GM03348 (cell line): ENCODE measurements at places on chromosomes 7 and 10.

DNA sequence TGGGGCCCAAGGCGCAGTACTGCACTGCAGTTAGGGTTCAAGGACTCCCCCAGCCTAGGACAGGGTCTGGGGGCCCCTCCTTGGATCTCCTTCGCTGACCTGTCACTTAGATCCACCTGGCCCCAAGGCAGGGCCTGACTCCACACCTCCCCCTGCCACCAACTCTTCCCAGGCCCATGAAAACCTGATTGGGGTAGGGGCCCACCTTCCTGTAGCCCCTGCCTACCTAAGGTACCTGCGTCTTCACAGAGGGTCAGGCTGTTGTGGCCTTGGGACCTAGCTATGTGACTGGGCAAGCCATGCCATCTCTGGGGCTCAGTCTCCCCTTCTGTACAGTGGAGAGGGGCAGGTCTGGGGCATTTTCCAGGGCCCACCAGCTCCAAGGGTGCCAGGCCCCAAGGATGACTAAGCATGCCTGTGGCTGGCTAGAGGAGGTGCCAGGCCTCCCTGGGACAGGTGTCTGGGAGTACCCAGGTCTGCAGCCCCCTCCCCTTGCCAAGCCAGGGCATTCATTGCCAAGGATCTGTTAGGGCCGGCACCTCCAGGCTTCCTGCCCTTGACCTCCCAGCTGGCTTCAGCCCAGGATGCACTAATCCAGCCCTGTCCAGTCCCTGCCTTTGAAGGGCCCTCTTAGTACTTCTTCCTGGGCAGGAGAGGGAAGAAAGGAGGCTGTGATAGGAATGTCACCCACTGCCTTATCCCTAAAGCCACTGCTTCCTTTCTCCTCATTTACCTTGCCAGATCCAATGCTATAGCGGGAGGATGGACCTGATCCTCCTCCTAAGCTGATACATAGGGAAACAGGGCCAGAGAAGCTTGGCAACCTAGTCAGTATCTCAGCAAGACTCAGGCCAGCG lies 1.3 kb downstream of the LIMK1 start:
- no peak for DNase-seq

DNA sequence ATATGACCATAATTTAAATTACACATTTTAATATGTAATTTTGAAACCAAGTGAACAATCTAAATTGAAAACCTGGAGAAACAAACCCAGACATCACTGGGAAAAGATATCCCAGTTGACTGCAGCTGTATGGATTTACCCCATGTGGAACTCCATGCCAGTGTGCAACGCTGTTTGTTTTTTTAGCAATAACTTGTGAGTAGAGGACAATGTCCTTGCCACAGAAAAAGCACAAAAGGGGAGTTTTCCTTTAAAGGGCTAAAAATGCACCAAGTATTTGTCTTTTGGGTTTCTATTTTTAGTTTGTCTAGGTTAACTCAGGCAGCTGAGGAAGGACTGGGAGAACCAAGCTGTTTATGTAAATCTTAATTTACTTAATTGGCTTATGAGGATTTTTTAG lies 15.1 kb upstream of the COL17A1 start:
- DNase-seq, result no peak

GRCh38 chr7:2670720-2671391 lies 17.1 kb upstream of the AMZ1 start:
- DNase-seq, result peak; percentile 90

GRCh38 chr7:141003172-141004065 lies 11.3 kb downstream of the MRPS33 start:
- no peak for DNase-seq

- DNase-seq, result peak; percentile 77
These were observed 108.1 kb upstream of the FAM133B start for GRCh38 chr7:92698237-92698841.

- DNase-seq, result peak; percentile 47
These were observed 1.9 kb downstream of the INA start for GRCh38 chr10:103278862-103279298.

DNA sequence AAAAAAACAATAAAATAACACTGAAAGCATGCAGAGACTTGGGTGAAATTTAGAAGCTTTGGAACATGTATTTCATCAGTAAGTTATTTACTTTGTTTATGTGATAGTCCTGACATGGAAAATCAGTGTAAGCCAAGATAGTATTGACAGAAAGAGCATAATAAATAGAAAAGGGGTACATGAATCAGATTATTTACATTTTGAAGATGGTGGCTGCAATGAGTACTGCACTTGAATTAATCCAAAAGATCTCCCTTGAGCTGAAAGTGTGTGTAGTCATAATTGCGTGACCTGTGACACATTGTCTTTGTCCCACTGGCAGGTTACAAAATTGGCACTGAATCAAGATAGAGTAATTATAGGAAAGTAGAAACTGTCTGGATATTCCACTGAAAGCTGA lies 562.9 kb downstream of the GFRA1 start:
- DNase-seq, result no peak

- no peak for DNase-seq
These were observed 528.9 kb downstream of the GFRA1 start for GRCh38 chr10:115744089-115744488.

DNA sequence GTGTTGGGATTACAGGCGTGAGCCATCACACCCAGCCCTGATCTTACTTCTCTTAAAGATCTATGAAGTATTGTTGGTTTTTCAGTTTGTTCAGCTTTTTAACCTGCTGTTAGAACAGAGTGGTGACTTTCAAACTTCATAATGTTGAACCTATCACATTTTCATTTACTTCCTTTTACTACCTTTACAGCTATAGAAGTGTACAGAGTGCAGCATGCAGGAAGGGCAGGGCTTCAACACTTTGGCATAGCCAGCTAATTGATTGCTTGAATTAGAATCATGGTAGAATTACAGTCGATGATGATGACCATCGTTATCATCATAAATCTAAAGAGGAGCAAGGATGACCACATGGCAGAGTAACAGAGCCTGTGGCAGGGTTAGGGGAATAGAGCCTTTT lies 55.5 kb downstream of the AOAH start:
- no peak for DNase-seq

- DNase-seq, result no peak
These were observed 756 bp upstream of the SEC24C start for GRCh38 chr10:73743327-73743904.

- no peak for DNase-seq
These were observed 717.5 kb upstream of the POM121L12 start for GRCh38 chr7:52317921-52318320.

GRCh38 chr7:79176859-79177477 lies 276.5 kb downstream of the MAGI2 start:
- peak; percentile 44 for DNase-seq

- no peak for DNase-seq
These were observed 147.1 kb upstream of the NRBF2 start for GRCh38 chr10:62985807-62986600.

GRCh38 chr10:121595806-121596688 lies 2.2 kb downstream of the FGFR2 start:
- no peak for DNase-seq

- DNase-seq, result peak; percentile 83
These were observed 13.2 kb downstream of the HDAC9 start for GRCh38 chr7:18508443-18509427.

DNA sequence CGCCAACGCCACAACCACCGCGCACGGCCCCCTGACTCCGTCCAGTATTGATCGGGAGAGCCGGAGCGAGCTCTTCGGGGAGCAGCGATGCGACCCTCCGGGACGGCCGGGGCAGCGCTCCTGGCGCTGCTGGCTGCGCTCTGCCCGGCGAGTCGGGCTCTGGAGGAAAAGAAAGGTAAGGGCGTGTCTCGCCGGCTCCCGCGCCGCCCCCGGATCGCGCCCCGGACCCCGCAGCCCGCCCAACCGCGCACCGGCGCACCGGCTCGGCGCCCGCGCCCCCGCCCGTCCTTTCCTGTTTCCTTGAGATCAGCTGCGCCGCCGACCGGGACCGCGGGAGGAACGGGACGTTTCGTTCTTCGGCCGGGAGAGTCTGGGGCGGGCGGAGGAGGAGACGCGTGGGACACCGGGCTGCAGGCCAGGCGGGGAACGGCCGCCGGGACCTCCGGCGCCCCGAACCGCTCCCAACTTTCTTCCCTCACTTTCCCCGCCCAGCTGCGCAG lies 424 bp downstream of the EGFR start:
- DNase-seq, result peak; percentile 77

GRCh38 chr10:4006858-4007257 lies 221.8 kb upstream of the KLF6 start:
- no peak for DNase-seq

DNA sequence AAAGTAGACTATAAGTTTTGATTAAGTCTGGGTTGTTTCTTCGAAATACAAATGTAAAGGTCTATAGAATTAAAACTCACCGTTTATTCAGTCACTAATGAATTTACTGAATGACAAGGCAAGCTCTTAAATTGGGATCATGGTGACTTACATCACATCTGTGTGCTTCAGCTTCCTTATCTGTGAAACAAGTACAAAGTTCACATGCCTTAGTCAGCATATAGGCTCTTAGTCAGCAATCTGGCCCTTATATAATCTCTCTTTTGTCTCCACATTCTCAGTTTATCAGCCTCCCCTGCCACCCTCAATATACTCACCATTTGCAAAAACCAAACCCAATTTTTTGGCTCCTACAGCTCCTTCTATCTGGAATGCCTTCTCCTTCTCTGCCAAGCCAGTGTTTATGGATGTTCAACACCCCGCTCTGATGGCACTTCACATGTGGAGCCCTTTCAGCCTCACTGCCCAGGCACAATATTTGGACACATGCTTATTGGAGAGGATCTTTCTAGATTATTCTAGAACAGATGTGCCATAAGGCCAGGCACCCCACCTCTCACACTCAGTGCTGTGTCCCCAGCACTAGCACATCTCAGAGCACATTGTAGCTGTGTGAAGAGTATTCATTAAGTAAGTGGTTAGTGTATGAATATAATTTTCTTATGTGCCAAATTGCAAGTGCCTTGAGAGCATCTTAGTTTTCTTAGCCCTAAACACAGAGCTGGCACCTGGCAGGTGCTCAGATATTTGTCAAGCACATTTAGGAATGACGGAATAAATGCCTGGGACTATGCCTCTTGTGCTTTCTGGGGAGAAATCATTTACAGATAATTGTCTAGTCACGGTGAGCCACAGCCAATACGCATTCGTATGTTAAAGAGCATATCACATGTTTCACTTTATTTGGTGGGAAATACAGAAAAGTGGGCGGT lies 9.8 kb upstream of the LAMB1 start:
- DNase-seq, result no peak

- no peak for DNase-seq
These were observed 165.0 kb downstream of the CHN2 start for GRCh38 chr7:29359482-29360093.

- peak; percentile 56 for DNase-seq
These were observed 24.0 kb downstream of the HABP2 start for GRCh38 chr10:113576852-113577251.

- peak; percentile 21 for DNase-seq
These were observed 16.9 kb upstream of the TAX1BP1 start for GRCh38 chr7:27723085-27723484.

- peak; percentile 62 for DNase-seq
These were observed 19.1 kb upstream of the MTPAP start for GRCh38 chr10:30368065-30368718.
